IPS-NIHi11 (cell line): ENCODE measurements at places on chromosomes 4 and X.

GRCh38 chrX:24014388-24015018 lies 12.5 kb downstream of the KLHL15 start:
- no peak for DNase-seq

DNA sequence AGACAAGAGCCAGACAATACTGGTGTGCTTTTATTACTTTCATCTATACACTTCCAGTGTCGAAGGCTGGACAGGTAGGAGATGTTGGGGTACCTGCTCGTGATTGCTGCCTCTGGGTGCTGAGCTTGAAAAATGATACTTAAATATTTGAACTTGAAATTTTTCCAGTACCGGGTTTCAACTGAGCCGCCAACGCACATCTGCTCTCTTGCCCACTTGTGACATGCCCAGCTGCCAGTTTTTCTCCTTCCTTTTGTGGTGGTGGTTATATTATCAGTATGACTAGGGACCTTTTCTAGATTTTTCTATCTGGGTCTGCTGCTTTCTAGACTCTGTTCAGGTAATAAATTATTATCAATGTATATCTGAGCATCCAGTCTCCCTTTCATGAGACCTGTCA lies 3.4 kb downstream of the OGT start:
- DNase-seq: no peak

GRCh38 chr4:48331577-48332330 lies 9.6 kb upstream of the SLAIN2 start:
- no peak for DNase-seq

DNA sequence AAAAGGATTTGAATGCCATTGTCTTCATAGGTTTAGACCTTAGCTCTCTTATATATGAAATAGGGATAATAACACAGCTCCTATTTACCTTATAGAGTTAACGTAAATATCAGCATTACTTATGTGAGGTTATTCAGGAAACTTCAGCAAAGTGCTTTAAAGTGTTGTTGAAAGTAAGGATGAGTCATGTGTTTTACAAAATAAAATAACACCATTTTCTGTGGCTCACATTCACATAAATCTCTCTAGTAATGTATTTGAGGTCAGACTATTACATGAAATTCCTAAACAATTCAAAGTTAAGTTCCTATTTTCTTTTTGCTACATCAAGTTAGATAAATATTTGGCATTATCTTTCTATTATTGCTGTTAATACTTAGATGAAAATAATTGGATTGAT lies 2.9 kb downstream of the GNRHR start:
- no peak for DNase-seq

DNA sequence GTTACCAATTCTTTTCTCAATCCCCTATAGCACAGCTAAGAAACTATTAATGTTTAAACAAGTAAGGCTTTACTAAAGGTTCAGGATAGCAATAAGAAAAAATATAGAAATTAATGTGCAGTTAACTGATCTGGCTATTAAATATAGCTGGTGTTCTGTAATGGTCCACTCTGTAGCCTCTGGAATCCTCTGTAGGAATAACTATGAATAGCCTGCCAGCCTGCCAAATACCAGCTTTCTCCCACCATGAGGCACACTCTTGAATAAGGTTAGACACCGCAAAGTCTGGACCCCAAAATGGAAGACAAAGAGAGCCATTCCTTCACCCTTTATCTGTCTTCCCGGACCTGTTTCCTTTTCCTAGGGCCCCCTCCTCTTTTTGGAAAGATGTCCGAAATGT lies 30.6 kb downstream of the CEP44 start:
- DNase-seq: no peak

- DNase-seq: peak; percentile 39
Observed at GRCh38 chr4:8502836-8503585, 62.4 kb downstream of the TRMT44 start.

DNA sequence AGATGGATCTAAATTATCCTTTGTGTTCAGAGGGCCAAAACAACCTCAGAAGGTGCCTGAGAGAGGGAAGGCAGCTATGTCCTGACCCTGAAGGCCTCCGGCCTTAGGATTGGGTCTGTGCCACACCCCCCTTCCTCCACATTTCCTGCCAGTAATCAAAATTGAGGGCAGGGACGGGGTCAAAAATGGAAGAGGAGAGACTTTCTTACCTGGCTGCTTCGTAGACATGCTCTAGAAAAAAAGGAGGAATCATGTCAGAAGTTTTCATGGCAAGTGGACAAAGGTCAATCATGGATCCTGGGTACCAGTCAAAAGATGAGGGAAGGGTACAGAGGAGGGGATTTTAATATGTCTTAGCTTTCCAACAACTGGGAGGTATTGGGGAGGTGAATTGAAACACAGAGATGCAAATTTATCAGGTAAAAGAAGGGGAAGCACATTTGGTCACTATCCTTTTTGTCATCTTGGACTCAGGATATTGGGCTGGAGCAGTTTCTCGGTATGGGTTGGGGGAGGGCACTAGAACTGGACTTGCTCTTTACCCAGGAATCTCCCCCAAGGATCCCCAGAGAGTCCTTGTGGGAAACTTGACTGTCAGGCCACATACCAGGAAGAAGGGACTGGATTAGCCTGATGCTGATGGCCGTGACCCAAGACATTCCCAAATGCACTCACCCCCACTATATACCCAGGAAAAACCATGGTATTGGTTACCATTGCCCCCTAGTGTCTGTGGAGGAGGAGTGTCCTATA lies 17.1 kb downstream of the VSIG4 start:
- peak; percentile 16 for DNase-seq

DNA sequence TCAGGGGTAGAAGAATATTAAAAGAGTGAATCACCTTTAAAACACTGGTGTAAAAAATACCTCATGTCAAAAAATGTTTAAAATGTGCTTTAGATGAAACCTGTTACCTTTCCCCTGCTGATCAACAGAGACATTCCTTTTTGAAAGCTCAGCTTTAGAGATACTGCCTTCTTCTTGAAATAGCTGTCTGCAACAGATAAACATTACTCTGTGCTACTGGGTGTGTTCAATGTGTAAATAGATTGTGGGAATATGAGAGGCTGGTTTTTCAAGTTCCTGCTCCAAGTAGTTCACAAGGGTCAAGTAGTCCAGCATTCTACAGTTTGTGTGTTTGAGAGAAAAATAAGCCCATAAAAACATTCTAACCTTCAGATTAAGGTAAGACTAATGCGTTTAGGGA lies at the start of gene SYTL5:
TSS of gene SYTL5 (plus strand) at position 263 of the 400 bp plus-strand sequence. CDS start 27,337 bp downstream, outside the sequence.
- DNase-seq: no peak
